ENCODE measurements at places on chromosomes 16 and 17.

DNA sequence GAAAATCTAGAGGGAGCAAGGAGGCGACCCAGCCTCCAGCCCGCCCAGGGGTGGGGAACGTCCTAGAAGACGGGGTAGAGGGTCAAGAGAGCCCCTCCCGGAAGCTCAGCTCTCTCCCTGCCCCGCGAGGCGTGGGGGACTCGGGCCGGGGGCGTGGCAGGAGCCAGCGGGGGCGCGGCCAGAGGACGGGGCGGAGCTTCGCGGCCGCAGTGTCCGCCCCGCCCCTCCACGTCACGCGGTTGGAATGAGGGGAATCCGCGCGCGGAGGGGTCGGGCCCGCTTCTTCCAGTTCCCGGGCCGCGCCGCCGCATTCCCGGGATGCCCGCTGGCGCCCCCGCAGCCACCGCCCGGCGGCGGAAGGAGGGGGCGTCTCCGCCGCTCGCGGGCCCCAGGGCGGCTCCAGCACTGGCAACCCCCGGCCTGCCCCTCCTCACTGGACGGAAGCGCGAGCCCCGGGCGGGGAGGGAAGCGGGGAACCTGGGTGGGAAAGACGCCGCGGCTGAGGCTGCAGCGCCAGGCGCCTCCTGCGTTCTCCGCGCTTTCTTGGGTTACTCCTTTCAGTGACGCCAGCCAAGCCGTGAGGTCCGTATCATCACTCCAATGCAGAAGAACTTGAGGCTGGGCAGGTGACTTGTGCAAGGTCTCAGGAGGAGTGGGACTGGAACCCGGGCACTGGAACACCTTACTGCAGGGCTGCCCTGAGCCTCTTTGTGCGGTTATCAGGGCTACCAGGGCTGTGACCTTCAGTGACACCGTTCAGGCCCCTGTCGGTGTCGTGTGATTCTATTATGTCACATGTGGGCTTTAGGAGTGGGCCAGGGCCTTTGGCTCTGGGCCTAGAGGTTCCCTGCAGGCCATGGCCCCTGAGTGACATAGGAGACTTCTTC lies 4.3 kb downstream of the MYO1C start:
- DNase-seq = peak; percentile 84

DNA sequence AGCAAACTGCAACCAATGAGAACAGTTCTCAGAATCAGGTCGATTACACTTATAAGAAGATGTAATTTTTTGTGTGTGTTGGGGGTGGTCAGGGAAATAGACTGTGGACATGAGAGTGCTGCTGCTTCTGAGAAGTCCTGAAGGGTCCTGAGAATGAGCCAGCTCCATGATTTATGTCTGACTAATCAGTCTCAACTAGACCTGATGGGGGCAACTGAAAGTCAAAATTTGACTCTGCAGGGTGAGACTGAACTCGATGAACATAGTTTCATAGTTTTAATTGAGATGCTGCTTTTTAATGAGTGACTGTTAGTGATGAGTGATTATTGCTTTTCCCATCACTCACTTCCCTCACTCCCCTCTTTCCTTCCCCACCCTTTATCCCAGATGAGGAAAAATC lies 37.3 kb downstream of the SMARCE1 start:
- no peak for DNase-seq

DNA sequence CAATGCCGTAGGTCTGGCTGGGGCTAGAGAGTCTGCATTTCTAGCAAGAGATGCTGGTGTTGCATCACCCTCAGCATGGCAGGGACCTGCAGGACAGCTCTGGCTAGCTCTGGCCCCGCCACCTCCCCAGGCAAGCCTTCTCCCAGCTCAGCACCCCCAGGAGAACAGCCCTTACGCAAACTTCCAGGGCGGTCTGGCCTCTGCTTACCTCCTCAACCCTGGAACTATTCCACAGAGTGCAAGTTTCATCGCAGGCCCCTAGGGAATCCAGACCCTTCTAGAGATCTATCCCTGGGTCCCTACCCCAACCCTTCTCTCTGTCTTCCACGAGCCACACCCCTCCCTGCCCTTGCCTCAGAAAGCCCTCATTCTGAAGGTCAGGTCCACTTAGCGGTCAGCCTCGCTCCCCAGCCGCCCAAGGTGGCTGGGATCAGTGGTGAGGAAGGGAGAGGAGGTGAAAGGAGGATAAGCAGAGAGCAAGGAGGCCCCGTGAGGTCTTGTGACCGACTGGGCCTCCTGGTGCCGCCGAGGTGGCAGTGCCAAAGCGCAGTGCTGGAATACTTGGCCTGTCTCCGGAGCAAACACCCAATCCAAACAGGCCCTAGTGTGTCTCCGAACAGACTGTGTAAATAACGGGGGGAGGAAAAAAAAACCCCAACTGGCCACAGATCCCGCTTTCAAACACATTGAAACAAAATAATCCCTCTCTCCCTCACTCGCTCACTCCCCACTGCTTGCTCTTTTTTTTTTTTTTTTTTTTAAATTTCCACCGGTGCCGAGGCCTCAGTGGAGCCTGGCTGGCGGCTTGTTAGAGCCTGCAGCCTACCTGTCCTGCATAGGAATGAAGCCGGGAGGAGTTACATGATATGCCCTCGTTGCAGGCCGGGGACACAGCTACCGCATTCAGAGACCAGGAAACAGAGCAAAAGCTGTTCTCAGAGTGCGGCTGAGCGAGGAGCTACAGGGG lies 380.9 kb downstream of the SOX9 start:
- no peak for DNase-seq

GRCh38 chr16:54075446-54075845 lies 211.1 kb downstream of the IRX3 start:
- DNase-seq = no peak

DNA sequence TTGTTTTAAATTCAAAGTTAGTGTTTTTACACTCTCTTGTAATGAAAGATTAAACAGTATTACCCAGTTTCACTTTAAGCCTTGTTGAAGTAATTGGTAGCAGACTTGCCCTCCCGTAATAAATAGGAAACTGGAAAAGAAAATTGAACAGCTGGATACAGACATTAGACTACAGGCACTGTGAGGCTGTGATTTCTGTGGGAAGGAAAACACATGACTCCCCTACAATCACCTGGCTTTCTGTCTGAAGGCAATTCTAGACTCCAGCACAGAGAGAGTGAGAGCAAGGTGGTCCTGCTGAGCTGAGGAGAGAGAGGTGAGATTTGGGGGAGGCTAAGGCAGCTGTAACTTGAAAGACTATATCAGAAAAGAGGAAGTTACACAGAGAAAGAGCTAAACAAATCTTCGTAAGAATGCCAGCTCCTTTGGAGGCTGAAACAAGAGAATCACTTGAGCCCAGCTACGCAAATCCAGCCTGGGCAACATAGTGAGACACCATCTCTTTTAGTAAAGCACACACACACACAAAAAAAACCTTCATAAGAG lies 57.8 kb upstream of the CDYL2 start:
- DNase-seq = no peak

DNA sequence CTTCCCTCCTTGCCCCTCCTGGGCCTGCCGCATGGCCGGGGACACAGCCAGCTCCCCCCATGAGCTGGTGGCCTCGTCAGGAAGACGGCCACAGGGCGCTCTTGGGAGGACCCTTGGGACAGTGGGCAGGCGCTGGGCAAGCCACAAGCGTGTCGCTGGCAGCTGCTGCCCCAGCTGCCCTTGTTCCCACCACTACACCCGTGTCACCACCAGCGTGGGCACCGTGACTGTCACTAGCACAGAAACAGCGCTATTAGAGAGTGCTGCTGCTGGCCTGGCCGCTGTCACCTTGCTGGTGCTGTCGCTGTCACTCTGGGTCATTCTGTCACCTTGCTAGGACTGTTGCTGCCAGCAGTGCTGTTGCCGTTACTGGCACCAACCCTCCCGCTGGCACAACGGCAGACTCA lies 47.2 kb downstream of the ZFPM1 start:
- DNase-seq = no peak

DNA sequence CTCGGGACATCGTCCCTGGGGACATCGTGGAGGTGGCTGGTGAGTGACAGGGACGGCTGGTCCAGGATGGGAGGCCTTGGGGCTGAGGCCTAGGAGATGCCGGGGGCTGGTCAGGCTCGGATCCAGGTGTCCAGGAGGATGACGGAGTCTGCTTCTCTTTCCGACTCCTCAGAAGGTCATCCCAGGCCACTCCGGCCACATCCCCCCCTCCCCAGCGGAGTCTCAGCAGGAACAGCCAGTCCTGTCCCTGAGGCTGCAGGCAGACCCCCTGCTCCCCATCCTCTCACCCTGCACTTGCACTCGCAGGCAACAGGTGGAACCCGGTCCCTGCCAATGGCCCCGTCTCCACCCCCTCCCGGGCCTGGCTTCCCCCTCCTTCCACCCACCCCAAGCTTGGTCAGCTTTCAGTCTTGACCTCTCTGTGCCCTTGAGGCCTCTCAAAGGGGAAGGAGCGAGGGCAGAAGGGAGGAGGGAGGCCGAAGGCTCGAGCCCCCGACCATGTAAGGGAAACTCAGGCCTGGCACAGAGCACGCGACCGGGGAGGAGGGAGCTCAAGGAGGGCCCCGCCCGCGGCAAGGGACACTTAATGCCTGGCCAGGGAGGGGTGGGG lies 4.4 kb downstream of the ATP2A1 start:
- DNase-seq = no peak

DNA sequence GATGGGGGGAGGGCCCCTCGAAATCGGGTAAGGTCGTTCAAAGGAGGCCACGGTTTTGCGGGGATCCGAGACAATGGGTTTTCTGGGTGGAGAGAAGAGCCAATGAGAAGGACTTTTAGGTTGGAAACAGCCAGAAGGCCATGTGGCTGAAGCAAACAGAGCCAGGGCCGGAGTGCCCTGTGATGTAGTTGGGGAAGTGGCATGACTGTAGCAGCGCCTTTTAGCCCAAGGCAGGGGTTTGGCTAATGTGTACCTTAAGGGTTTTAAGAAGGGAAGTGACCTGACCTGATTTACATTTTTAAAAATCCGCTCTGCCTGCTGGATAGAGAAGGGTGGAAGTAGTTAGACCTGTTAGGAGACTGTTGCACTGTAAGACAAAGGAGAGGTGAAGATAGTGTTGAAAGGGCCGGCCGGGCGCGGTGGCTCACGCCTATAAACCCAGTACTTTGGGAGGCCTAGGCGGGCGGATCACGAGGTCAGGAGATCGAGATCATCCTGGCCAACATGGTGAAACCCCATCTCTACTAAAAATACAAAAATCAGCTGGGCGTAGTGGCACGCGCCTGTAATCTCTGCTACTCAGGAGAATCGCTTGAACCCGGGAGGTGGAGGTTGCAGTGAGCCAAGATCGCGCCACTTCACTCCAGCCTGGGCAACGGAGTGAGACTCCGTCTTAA lies 1.0 kb downstream of the LYRM1 start:
- peak; percentile 26 for DNase-seq

- no peak for DNase-seq
Measured at GRCh38 chr17:77459018-77459755, 318.4 kb downstream of the SEC14L1 start.

GRCh38 chr16:20803561-20804214 lies 2.6 kb downstream of the ERI2 start:
- DNase-seq = no peak

GRCh38 chr16:4679850-4680636 lies 13.3 kb upstream of the NUDT16L1 start:
- DNase-seq = no peak

- no peak for DNase-seq
Measured at GRCh38 chr16:424623-425081, 797 bp upstream of the RAB11FIP3 start.

DNA sequence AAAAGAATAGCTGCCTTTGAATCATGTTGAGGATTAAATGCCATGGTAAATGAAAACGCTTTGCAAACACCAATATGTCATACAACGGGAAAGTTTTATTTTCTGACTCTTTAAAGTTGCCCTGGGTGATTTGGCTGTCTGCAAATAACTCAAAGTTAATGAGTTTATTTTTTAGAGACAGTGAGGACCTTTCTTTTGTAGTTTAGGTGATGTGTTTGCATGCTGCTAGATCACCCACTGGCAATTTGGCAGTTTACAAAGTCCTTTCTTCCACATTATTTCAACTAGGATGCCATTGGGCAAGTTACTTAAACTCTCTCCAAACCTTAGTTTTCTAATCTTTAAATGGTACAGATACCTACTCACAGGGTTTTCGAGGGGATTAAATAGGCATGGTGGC lies 37.8 kb downstream of the GDE1 start:
- no peak for DNase-seq

GRCh38 chr16:48137822-48138221 lies 18.0 kb downstream of the ABCC12 start:
- DNase-seq = no peak

GRCh38 chr17:40095944-40096791 lies 4.2 kb downstream of the NR1D1 start:
- no peak for DNase-seq

GRCh38 chr16:85350973-85351372 lies 238.7 kb upstream of the CIBAR2 start:
- no peak for DNase-seq

DNA sequence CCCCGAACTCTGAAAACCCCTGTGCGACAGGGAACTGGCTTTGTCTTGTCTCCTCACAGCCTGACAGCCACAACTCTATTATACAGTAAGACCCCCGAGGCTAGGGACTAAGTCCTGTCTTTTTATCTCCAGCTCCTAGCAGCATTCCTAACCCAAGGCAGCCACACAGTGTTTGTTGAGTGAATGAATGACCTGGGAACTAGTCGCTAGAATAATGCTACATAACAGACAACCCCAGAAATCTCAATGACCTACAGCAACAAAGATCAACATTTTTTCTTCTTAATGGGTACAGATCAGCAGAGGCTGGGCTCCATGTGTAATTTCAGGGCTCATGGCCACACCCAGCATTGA lies 71.4 kb upstream of the TNRC6C start:
- DNase-seq = no peak

GRCh38 chr17:1797323-1797722 lies 32.4 kb downstream of the SMYD4 start:
- no peak for DNase-seq

DNA sequence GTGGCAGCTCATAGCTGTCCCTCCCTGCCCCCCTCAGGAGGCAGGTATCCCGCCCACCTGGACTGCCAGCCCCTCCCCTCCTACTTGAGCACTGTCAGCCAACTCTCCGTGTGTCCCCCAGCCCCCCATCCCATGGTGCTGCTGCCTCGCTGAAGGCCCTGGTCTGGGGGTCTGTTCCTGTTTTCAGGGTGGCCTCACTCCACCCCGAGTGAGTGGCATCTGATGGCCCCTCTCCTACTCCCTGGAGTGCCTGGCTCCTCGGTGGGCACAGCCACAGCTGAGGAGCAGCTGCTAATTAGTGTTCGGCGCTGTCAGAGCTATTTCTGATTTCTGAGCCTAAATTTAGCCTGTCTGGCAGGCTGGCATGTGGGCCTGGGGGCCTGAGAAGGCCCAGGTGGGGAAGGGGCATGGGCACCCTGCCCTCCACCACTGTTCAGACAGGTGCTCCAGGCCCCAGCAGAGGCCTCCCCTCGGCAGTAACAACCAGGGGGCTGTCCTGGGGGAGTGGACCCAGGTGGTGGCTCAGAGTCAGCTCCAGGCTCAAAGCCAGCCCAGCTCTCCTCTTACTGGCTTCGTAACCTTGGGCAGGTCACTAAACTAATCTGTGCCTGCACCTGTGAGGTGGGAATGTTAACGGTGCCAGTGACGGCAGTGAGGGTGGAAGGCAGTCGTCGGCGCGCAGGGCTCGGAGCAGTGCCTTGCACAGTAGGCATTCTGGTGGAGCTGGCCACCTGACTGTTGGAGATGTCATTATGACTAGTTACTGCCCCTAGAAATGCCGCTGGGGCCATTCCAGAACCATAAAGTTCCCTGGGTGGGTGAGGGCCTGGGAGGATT lies 6.5 kb downstream of the FMNL1 start:
- no peak for DNase-seq
